ENCODE measurements at places on chromosomes 2 and 18.
A peak's percentile ranks its signal among the peaks of the same experiment; 100 is the strongest.

- no peak for DNase-seq
Measured at GRCh38 chr2:54459037-54459441, 2.9 kb downstream of the SPTBN1 start.

GRCh38 chr2:130352237-130352636, 3.6 kb upstream of the PTPN18 start:
- DNase-seq: no peak

- no peak for DNase-seq
Measured at GRCh38 chr2:170227507-170227947, 49.6 kb downstream of the MYO3B start.

DNA sequence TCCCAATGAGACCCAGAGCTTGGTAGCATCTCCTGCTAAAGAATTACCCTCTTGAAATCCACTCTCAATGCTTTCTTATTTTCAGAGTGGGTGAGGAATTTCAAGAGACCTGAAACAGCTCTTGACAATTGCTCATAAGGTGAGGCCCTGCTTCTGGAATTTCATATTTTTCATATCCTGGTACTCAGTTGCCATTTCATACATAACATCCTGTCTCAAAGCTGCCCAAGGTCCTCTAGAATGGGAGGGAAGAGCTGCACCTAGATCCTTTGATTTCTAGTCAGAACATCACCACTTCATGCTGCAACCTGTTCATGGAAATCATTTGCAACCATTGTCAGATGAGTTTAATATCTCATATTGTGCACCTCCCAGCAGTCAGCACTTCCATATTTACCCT, 404.8 kb upstream of the GALNT5 start:
- no peak for DNase-seq

- no peak for DNase-seq
Measured at GRCh38 chr2:190450363-190450762, 42.2 kb downstream of the MFSD6 start.

DNA sequence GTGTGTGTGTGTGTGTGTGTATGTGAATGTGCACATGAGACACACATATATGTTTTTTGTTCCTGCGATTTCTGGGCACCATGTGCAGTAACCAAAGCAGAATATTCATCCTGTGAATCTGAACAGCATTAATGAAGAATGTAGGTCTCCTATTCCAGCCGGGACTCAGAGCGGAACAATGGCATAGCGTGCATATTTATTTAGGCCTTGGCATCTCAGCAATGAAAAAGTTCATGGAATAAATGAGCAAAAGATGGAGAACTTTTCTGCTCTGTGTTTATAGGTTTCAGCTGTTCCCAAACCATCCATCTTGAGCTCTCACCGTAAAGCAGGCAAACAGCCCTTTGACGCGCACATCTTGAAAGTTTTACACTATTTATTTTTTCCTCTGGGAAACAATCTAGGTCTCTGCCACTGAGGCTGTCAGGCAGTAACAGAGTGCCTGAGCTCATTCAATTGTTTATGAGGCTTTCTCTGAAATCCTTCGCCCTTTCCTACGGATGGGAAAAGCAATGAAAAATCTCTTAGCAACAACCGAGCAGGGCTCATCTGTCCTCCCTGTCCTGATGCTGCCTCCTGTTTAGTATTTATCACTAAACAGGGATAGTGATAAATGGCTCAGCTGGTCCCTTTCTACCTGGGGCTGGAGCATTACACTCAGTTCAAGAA, 146.2 kb upstream of the MSH6 start:
- DNase-seq: no peak

- no peak for DNase-seq
Measured at GRCh38 chr2:138708682-138709241, 71.4 kb downstream of the NXPH2 start.

DNA sequence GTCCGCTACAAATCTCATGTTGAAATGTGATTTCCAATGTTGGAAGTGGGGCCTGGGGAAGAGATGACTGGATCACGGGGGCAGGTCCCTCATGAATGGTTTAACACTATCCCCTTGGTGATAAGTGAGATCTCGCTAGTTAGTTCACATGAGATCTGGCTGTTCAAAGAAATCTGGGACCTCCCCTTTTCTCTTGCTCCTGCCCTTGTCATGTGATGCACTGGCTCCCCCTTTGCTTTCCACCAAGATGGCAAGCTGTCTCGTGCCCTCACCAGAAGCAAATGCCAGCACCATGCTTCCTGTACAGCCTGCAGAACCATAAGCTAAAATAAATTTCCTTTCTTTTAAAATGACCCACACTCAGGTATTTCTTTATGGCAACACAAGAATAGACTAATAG, 57.3 kb upstream of the C2orf15 start:
- no peak for DNase-seq

- DNase-seq: peak; percentile 29
Measured at GRCh38 chr2:149611100-149611820, 23.7 kb upstream of the MMADHC start.

GRCh38 chr18:22975508-22975907, 42.4 kb downstream of the RBBP8 start:
- no peak for DNase-seq

DNA sequence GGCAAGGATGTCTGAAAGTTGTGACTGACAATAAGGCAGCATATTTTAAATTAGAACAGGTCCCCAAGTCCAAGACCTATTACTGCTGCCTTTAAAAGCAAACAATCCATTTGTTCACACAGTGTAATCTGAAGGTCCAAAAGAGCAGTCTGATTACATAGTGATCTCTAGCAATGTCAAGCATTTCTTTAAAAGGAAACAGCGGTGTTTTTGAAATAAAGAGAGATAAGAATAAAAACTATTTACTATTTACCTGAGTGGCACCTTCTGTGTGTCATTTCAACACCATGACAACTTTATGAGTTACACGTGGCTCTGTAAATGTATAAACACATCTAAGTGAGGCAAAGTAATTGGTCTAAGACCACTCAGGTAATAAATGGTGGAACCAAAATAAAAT, 1009.9 kb upstream of the CNTNAP5 start:
- no peak for DNase-seq

DNA sequence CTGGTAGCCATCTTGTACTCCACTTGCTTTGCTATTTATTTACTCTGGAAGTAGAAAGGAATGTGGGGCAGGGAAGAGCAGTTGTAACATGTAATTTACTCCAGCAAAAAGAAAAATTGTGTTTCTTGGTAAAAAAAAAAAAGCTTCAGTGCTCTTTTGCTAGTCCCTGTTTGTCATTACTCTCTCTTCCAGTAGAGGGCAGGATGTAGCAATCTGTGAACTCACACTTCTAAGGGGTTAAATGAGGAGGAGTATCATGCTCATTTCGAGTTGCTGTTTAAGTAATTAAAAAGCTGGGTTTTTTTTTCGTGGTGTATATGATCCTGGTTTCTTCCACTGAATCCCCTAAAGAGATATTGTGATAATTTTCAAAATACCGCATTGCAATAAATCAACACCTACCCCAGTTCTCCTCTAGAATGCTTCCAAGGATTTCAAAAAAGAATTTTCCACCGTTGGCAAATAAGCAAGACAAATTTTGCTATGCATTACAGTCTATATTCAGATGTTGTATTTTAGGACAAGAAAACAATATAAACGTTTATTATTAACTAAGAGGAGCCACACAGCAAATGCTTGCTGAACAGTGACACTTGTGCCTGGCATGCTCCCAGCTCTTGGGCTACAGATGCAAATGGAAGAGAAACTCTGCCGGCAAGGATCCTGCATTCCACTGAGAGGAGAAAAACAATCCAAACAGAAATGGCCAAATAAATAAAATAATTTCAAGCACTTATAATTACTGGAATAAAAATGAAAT, 261.6 kb downstream of the ASXL3 start:
- peak; percentile 1 for DNase-seq

GRCh38 chr2:147374423-147374811, 470.4 kb upstream of the ACVR2A start:
- no peak for DNase-seq

DNA sequence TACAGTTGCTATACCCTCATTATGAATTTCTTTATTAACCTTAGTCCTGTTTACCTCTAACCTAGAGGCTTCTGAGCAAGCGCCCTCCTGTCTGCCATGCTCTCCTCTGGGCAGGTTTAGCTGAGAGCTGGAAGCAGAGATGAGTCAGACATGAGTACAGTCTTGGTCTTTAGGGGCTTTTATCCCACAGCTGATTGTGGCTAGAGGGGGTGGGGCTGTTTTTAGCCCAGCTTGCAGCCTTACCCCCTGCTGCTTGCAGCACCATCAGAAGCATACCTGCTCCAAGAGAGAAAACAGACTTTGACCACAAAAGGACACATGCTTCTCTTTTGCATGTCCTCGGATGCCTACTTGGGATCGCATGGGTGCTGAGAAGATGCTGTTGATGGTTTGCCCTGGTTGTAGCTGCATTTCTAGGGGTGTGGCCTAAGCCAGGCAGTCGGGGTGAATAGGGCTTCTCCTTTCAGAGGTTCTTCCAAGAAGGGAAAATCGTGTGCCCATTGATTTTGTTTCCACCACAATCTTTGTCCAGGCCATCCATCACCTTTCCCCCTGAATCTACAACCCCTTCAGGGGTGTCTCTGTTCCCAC, 115.0 kb upstream of the LGALSL start:
- DNase-seq: no peak

- no peak for DNase-seq
Measured at GRCh38 chr18:21456428-21457178, 143.9 kb downstream of the ESCO1 start.

- DNase-seq: no peak
Measured at GRCh38 chr2:9614562-9614961, 16.2 kb downstream of the YWHAQ start.

DNA sequence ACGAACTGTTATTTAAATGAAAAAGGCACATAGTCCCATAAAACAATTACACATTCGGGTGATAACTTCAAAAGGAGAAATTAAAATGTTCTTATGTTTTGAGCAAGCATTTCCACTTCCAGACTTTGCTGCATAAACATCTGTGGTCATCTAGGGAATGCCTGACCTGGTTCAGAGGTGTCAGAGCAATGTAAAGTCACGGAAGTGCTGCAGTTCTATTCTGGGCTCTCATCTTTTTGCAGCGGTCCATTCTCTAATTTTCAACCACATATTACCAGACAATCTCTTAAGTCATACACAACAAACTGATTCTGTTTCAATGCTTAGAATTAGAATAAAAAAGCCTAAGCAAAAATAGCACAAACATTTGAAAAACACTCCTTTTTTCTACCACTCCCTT, 22.0 kb upstream of the PTH2R start:
- DNase-seq: no peak

DNA sequence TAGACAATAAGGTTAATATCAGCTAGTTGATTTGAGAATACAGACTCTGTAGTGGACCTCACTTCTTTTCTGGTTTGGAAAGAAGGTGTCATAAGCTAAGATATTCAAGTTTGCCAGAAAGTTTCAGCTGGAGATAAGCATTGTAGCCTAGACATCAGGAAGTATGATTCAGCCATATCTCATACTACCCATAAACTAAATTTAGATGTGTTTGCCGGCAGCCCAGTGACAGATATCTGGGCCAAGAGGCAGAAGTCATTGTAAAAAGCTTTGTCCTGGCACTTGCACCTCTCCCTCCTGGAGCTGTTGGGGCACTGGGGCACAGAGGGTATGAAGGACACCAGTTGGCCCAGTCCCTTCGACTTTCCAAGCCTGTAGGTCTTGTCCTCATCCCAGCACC, 128.0 kb downstream of the EPHA4 start:
- DNase-seq: no peak

- no peak for DNase-seq
Measured at GRCh38 chr2:112957511-112957910, 20.3 kb upstream of the IL36G start.

- DNase-seq: peak; percentile 41
Measured at GRCh38 chr2:164430166-164430783, 191.0 kb downstream of the GRB14 start.

DNA sequence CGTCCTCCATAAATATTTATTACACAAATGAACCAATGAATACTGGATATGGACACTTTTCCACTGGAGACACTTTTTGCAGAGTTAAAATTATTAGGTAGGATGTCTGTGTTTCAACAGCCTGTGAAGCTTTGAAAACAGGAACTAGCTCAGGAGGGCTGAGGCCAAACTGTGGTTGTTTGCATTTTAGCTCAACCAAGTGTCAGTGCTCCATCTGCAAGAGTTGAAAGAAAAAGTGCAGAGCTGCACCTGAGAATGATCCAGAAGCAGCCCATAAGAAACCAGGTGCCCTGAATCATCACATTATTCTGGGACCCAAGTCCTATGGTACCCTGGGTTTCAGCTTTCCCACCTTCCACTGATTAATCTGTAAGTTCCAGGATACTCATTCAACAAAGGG, 180.4 kb downstream of the TRIB2 start:
- DNase-seq: no peak

DNA sequence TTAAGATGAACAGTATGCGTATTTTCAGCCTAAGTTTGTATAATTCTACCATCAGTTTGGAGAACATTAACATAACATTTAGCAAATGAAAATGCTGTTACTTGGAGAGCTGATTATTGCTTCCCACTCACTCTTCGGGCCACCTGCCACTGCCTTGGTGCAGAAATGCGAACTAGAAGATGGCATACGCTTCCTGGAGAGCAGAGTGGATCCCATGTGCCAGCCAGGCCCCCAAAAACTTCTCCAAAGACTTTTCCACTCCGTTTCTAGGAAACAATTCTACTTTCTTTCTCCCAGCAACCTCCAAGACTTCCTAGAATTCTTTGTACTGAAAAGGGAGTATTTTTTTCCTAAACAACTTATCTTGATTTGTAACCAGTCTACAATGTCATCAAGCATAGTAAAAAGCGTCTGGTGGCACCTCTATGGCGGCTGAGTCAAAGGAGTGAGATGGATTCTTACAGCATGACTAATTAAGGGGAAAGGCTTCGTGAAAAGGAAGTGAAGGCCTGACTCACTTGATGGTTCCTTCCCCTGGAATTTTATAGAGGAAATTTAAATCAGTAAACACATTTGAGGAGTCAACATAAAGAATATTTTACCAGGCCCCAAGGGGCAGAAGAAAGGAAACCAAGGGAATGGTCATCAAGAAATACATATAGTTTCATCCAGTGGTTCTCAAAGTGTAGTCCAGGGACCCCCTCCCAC, 36.6 kb downstream of the FEZ2 start:
- DNase-seq: peak; percentile 72

GRCh38 chr2:159150280-159150746, 136.2 kb downstream of the WDSUB1 start:
- no peak for DNase-seq

DNA sequence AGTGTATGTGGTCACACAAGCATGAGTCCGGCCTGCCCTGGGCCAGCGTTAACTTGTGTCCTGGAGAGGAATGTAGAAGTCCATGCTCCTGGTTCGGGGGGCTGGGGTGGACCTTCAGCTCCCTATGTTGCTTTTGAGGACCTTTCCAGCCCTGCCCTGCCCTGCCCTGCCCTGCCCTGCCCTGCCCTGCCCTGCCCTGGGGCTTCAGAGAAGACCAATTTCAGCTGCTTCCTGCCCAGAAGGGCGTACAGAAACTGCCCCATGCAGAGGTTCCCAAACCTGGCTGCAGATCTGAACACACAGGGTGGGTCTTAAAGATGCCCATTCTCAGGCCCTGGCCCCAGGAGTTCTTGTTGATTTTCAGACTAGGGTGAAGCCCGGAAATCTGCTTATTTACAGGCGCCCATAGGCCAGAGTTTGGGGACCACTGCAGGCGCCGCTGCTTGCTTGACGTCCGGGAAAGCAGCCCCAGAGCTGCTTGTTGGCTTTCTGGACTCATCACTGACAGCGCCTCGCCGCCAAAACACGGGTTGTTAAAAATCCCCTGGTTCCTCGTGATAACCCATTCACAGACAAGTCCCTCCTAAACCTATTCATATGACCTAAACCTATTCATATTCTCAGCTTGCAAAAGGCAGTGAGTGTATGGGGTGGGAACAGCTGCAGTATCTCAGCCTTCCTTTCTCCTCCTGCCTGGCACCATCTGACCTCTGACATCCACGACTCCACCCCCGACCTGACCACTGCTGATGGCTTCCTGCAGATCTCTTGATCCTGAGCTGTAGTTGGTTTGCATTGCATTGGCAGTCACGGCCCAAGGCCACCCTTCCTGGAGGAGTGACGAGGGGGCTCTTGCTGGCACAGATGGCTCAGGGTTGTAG, 198.3 kb downstream of the GLI2 start:
- peak; percentile 77 for DNase-seq
